ENCODE measurements at places on chromosomes 4 and X. TPM values are rescaled to one million over a fixed set of nuclear protein-coding genes. Genes with fewer than 3 reads are reported as not detected.

DNA sequence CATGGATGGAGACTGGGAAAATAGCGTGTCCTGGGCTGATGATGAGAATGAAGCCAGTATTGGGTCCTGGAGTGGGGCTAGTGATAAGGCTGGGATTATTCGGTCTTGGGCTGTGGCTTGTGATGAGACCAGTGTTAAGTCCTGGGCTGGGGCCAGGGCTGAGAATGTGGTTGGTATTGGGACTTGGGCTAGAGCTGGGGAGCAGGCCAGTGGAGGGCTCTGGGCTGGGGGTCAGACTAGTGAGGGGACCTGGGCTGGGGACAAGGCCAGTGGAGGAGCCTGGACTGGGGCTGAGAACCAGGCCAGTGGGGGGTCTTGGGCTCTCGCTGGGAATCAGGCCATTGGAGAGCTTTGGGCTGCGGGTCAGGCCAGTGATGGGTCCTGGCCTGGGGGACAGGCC, 6.7 kb downstream of the ARMCX4 start:
- H3K4me1 ChIP-seq: peaks cover 5% of the 10 kb centered on the region
- peaks cover 34% of the 10 kb centered on the region for H3K36me3 ChIP-seq
- peaks cover 11% of the 10 kb centered on the region for H3K27me3 ChIP-seq
- no peak overlapping the region for H3K4me3 ChIP-seq
- DNase-seq: no peak

GRCh38 chr4:110193822-110194761, 4.3 kb downstream of the ELOVL6 start:
- peak overlapping the region; percentile 78 for H3K27ac ChIP-seq
- no peaks in the 10 kb centered on the region for H3K27me3 ChIP-seq
- H3K4me1 ChIP-seq: peaks cover 13% of the 10 kb centered on the region
- no peaks in the 10 kb centered on the region for H3K36me3 ChIP-seq

DNA sequence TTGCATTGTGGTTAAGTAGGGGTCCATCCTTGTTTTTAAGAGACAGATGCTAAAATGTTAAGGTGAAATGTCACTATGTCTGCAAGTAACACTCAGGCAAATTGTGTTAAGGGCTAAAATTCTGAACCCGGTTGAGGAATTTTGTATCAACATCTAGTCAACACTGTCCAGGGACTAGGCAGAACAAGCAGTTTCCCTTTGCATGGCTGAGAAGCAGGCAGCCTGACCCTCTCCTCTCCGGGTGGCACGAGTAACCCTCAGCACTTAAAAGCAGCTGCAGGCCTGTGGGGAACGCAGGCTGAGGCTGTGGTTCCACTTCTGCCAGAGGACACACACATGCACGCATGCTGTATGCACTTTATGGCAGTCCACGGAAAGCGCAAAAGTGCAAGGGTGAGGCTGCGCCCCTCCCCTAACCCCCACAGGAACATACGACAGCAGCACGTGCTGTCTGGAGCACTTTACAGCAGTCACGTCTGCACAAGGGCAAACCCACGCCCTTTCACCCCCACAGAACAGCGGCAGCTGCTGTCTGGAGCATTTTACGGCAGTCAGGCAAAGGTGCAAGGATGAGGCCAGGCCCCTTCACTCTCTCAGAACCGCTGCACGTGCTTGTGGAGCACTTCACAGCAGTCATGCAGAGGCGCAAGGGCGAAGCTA, 619 bp upstream of the MPC1L start:
- H3K27ac ChIP-seq: no peak overlapping the region
- H3K36me3 ChIP-seq: no peaks in the 10 kb centered on the region
- DNase-seq: no peak
- H3K4me1 ChIP-seq: no peaks in the 10 kb centered on the region

The TENT5D gene
- total RNA-seq: not detected

GRCh38 chrX:101460669-101461068, 24.6 kb upstream of the ARMCX4 start:
- DNase-seq: no peak
- H3K27me3 ChIP-seq: no peaks in the 10 kb centered on the region
- H3K36me3 ChIP-seq: peaks cover 2% of the 10 kb centered on the region
- H3K4me1 ChIP-seq: no peaks in the 10 kb centered on the region

GRCh38 chrX:117407449-117408150, 709.0 kb downstream of the KLHL13 start:
- H3K4me1 ChIP-seq: no peaks in the 10 kb centered on the region
- no peak overlapping the region for H3K27ac ChIP-seq
- no peak overlapping the region for H3K4me3 ChIP-seq
- no peak for DNase-seq

DNA sequence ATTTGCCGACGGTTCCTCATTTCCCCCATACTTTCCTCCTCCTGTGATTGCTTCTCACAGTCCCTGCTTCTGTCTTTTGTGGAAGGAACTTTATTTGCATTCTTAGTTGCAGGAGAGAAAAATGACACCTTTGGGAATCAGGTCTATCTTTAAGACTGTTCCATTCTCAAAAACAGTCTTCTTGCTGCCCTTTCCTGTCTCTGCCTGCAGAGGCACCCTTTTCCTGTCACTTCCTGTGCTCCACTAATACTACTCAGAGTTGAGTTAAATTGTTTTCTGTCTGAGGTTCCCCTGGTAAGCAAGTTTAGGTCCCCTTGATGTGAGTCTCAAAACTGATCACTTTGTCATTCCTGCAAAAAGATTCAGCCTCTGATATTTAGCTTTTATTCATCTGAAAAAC, 208.8 kb upstream of the CLNK start:
- no peak overlapping the region for H3K27ac ChIP-seq
- no peak overlapping the region for H3K4me3 ChIP-seq
- no peaks in the 10 kb centered on the region for H3K27me3 ChIP-seq
- no peak for DNase-seq

- H3K4me1 ChIP-seq: peaks cover 7% of the 10 kb centered on the region
- H3K4me3 ChIP-seq: no peak overlapping the region
- peak overlapping the region; percentile 62 for H3K27ac ChIP-seq
- H3K27me3 ChIP-seq: no peaks in the 10 kb centered on the region
- no peak for DNase-seq
- H3K36me3 ChIP-seq: peaks cover 15% of the 10 kb centered on the region
These were observed 69.7 kb upstream of the COX18 start for GRCh38 chr4:73139245-73139644.

The MED14 gene
- 18.8 TPM for total RNA-seq

GRCh38 chr4:123298801-123299200, 97.8 kb upstream of the SPRY1 start:
- no peak overlapping the region for H3K4me3 ChIP-seq
- peak overlapping the region; percentile 67 for H3K27ac ChIP-seq
- H3K4me1 ChIP-seq: no peaks in the 10 kb centered on the region
- H3K36me3 ChIP-seq: no peaks in the 10 kb centered on the region
- H3K27me3 ChIP-seq: no peaks in the 10 kb centered on the region

The CT45A1 gene
- total RNA-seq: 0.13 TPM
